ENCODE measurements at places on chromosomes 2 and 18.

GRCh38 chr2:33134086-33134771 is 187.5 kb downstream of the LTBP1 start:
- peak; percentile 98 for DNase-seq

DNA sequence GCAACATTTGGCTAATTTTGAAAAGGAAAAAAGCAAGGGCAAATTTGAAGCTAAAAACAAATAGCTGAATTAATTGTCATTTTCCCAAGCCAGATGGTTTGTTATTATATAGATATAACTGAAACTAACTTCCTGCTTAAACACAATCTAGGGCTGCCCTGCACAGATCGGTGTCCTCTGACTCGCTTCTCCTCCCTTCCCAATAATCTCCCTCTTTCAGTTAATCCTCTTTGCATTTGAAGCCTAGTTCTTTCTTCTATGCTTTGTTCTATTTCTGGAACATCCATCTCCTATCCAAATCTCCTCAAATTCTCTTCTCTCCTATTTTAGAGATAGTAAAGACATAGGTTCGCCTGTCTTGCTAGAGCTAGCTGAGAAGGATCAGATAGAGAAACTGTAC is 328.1 kb downstream of the SLC8A1 start:
- no peak for DNase-seq

DNA sequence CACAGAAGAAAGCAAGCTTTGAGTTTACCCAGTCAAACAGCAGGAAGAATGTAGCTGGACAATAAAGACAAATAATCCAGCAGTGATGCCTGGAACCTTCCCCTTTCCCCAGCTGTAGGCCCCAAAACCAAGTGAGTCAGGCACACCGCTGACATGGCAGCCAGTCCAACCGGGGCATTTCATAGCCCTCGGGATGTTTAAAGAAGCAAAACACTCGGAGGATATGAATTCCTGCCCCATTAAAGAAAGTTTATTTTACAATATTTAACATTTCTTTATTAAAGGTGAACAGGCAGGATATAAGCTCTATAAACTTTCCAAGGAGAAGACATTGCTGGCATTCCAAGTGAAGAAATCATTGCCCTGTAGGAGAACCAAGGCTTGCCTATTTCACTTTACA is 507.6 kb upstream of the TNP1 start:
- DNase-seq: no peak

GRCh38 chr2:231709636-231709980 is 1.3 kb downstream of the PTMA start:
- no peak for DNase-seq

DNA sequence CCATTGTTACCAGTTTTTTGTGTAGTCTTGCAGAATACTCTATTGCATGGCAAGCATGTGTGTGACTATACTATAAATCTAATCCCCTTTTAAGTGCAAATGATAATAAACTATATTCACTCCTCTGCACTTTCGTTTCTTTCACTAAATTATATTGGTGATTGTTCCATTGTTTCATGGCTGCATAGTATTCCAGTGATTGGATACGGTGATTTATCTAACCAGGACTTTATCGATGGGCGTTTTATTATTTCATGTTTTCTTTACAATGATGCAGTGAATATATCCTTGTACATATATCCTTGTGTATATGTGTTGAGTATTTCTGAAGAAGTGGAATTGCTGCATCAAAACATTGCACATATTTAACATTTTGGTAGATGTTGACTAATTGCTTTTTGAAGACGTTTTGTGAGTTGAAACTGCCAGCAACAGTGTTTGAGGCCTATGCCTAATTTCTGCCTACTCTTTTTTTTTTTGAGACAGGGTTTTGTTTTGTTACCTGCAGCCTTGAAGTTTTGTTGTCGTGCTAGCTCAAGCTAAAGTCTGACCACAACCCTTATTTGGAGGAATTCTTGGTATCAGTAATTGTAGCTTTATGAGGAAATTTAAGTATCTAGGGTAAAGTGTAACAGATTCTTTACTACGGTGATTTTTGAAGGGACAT is 2.7 kb downstream of the MIB1 start:
- no peak for DNase-seq

DNA sequence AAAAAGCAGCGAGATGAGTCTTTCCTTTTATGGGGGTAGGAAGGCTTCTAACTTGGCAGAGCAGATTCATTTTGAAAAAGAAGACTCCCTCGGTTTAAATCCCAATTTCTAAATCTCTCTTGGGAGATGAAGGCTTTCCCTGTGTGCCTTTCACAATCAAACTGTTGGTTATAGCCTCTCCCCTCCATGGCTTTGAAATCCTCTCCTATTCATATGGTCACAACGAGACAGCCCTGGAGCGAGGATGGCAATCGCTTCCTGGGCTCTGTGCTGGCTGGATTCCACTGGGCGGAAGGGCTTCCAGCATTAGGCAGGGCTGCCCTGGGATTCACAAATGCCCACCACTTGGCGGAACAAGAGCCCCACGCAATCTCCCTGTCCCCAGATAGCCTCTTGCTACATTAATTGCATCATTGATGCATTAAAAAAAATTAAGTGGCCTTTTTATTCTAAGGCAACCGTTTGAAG is 1.6 kb downstream of the CAVIN2 start:
- no peak for DNase-seq

GRCh38 chr2:30769891-30770462 is 37.3 kb downstream of the CAPN13 start:
- no peak for DNase-seq

GRCh38 chr18:52536039-52536438 is 196.0 kb downstream of the DCC start:
- no peak for DNase-seq

DNA sequence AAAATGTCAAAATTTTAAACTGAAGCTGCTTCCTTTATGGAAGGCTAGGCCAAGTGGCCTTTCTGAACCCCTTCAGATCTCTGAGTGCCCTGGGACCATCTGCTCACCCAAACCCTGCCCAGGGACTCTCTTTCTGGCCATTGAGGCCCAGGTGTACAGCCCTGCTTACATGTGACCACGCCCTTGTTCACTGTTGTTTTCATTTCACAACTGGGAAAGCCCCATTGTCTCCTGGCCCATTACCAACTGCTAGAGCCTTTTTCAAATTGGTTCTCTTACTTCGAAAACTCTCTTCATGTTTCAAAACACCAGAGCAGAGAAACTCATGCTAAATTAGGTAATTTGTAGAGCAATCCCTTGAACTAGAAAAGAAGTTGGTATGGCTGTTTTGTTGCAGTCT is 219.5 kb upstream of the TANK start:
- no peak for DNase-seq

DNA sequence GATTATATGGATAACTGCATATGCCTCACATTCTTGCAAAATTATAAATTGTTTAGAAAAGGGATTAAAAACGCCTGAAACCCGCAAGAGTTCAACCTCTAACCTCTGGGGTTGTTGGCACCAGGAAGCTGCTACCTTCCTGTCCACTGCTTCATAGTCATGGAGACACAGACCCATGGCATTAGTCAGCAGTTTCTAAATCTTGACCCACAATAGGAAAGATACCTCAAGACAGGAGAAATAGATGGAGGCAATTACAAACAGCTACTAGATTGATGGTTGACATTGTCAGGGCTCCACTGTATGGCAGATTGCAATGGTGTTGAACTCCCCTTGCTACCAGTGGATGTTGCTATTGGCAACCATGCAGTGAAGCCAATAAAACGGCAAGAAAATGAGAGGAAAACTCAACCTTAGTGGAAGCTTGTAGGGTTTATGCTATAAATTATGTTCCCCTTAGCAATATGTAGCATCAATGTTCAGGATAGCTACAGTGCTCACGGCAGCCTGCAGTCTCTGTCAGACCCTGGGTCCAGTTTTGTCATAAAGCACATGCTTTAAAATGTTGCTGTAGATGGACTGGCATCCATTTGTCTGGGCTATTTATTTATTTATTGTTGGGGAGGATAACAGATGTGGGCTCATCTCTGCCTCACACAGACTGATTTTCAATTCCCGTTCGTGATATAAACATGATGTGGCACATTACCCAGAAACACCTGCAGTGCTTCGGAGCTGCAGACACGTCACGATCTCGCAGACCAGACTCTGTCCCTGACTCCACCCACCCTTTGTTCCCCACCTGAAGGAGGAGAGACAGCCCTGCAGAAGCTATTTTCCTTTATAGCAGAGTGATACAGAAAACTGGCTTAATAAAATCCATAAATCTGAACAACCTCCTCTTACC is 233.4 kb downstream of the AGPS start:
- DNase-seq: no peak

All from AG09319 (cell line).